ENCODE measurements at places on chromosomes 4 and X.

- DNase-seq = no peak
Observed at GRCh38 chr4:26454961-26455360, 35.3 kb downstream of the CCKAR start.

DNA sequence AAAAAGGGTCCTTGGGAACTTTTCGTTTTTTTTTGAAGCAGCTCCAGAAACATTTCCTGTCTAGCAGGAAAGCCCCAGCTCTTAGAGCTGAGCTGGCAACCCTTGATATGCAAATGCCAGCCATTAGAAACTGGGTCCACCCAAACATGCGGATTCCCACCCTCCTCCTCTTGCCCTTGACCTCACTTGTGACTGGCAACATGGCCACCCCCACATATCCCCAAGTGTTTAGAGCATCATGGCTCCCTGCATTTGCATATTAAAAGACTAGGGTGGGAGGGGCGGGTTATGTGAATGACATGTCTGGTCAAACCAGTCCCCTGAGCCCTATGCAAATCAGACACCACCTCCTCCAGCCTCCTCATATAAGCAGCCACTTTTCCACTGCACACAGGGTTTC, 671.1 kb downstream of the FAT4 start:
- no peak for DNase-seq

DNA sequence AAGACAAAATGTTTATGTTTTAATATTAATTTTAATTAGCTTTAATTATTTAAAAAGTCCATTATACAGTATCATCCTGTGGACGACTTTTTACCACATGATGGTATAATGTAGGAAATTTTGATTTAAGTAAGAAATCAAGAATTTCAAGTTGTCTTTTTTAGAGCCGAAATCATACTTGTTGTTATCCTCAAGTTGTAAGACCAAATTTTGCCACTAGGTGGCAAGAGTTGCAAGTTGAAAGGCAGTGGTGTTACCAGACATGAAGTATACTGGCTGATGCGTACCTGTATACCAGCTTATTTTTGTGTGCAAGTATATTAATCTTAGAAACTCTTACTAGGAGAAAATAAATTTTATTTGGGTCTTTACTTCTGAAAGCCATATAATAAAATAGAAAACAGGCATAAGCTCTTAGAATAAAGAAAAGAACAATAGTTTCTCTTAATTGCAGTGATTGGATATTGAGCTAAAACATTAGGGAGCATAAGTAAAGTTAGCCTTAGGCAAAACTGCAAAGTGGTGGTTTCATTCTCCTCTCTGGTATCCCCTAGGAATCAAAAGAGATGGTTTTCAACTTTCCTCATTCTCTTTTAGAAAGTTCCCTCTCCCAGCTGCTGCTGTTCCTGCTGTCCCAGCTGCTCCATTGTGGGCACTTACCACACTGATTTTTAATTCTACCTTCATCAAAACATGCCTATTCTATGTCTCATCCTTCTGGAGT, 118.0 kb upstream of the WDFY3 start:
- DNase-seq = peak; percentile 42

DNA sequence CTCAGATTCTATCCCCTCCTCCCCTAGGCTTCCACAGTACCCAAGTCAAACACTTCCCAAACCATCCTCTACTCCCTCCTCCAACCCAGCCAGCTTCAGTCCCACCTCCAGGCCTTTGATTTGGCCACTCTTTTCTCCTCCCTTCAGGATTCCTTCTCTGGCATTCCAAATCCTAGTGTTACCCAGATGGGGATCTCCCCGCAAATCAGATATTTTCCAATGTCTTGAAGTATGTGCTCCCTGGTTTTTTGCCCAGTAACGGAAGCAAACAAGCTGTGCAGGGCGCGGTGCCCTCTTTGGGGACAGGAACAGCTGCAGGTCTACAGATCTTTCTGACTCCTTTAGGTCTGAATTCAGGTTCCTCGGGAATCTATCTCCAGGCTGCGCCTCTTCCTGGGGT, 2.2 kb upstream of the SYN1 start:
- no peak for DNase-seq

DNA sequence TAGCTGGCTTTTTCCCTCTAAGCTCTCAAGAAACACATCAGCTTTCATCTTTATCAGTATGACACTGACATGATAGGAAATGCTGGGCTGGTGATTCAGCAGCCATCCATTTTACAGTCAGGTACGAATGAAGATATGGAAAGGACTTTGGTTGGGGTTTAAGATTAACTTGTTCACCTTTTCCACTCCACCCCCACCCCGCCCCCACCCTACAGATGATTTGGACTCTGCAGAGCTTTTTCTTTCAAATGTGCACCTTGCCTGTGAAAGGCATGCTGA, 132.6 kb downstream of the AKAP4 start:
- no peak for DNase-seq

GRCh38 chr4:46937493-46937892, 28.4 kb upstream of the COX7B2 start:
- no peak for DNase-seq

GRCh38 chr4:71765821-71766383, 18.0 kb downstream of the GC start:
- no peak for DNase-seq
